Activated CD4-positive, alpha-beta T cell treated with anti-CD3 and anti-CD28 coated beads for 1 hour (primary cell): ENCODE measurements at places on chromosomes 5 and 9.

DNA sequence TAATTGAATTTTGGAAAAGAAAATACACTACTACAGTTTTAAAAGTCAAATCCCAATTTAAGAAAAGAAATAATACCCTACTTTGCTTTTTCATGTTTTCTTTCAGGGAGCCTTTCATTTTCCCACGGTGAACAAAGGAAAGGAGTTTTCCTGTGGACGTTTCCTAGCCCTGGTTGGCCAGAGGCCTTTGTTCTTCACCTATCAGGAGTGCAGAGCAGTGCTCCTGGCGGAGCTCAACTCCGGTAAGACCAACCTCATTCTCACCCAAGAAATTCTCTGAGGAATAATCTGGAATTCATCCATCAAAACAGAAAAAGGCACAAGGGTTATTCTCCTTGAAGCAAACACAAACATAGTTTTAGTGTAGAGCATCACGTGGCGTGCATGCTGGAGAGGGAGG is 248.9 kb downstream of the ADGRV1 start:
- no peak for DNase-seq

DNA sequence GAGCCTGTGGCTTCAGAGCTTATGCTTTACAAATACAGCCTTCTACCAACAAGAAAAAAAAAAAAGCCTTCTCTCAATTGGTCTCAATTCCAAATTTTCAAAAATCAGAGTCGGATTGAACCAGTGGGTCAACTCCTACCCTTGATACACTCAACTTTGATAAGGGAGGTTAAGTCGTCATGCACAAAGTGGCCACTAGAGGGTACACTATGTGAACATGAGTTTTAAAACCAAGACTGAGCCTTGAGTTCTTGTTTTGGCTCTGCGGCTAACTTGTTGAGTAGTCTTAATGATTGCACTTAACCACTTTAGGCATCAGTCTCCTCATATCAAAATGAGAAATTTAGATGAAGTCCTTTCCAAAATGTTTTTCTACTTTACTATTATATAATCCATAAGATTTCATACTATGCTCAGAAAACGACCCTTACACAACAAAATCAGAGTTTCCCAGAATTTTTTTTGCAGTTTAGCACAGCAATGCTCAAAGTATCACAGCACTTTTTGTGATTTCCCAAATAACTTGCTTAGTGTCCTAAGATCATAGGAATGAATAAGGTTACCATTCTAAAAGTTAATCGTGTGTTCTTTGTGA is 92.9 kb upstream of the MTAP start:
- no peak for DNase-seq

DNA sequence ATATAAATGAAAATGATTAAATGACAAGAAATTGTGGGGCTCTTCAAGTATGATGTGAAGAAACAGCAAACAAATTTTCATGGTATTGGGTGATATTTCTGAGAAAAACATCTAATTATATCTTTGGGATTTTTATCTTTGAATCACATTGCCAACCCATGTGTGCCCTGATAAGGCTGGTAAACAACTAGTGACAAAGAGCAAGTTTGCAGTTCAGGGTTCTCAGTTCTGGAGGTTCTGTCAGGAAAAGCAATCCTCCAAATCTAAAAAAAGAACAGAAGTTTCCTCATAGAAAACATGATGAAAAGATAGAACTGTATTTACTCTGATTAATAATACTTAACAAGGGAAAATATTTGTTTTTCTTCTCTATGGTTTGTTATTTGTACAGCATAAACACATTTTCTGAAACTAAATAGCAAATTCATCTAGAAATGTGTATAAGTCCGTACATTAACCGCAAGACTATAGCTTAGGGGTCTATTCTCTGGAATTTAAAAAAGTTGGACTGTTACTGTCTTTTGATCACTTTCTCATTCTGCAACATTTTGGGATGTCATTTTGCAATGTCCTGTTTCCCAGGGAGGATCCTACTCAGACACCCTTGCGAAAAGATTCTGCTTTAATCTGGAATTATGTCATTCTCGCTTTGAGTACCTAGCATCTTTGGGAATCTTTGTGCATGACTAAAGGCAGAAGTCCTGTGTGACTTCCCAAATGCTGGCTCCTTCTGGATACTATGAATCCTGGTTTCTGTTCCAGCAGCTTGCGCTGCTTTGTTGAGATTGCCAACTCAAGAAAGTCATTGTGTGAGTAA is 308.5 kb downstream of the ADGRV1 start:
- DNase-seq = no peak

DNA sequence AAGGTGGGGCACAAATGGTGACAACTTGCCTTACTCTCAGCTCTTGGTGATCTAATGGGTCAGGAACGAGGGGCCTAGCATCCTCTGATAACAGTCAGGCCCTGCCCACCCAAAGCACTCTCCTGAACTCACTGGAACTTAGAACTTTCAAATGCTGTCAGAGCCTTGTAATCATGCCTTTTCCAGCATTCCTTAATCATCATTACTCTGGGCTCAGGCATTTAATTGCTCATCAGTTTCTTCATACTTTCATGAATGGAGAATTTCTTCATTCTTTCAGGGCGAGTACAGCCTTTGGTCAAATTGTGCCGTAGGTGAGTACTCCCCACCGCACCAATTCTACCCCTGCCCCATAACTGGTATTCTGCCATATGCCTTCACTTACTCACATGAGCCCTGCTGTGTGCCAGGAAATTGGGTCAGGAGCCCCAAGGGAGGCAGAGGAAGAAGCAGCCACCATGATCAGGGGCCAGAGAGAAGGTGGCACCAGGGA is 30.2 kb upstream of the DUSP1 start:
- no peak for DNase-seq

GRCh38 chr9:98130576-98131228 is 11.7 kb upstream of the TRIM14 start:
- DNase-seq = no peak

- DNase-seq = no peak
Observed at GRCh38 chr5:163532171-163533084, 27.0 kb downstream of the MAT2B start.

GRCh38 chr9:96513622-96514021 is 63.7 kb downstream of the HABP4 start:
- no peak for DNase-seq

GRCh38 chr5:177959315-177959714 is 36.7 kb downstream of the PROP1 start:
- no peak for DNase-seq

GRCh38 chr5:50439221-50439620 is 1.9 kb downstream of the EMB start:
- no peak for DNase-seq

DNA sequence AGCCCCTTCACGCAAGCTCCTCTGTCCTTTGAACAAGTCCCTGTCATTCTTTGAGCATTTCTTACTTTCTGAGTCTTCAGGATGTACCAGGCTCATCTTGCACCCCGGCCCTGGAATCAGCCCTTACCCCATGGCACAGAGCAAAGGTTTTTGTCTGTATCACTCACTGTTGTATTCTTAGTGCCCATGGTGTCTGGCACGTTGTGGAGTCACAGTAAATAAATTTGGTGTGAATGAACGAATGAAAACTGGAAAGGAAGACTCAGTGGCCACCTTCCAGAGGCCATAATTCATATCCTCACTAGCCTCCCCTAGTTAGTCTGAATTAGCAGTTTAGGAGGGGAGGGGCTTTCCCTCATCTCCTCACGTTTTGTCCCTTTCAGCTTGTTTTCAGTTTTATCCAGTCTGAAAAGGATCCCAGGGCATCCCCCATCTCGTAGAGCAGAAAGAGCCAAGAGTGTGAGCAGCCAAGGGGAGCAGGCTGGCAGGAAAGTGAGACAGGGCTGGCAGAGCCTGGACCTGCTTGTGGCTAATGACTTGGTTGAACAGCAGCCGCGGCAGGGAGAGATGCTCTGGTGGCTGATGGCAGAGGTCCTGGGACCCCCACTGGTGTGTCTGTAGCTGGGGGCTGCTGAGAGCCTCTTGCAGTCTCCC is 42.7 kb downstream of the ZNF618 start:
- DNase-seq = no peak

- no peak for DNase-seq
Observed at GRCh38 chr5:3843706-3844105, 248.1 kb downstream of the IRX1 start.

GRCh38 chr5:132819468-132819867 is 6.4 kb downstream of the SOWAHA start:
- no peak for DNase-seq

DNA sequence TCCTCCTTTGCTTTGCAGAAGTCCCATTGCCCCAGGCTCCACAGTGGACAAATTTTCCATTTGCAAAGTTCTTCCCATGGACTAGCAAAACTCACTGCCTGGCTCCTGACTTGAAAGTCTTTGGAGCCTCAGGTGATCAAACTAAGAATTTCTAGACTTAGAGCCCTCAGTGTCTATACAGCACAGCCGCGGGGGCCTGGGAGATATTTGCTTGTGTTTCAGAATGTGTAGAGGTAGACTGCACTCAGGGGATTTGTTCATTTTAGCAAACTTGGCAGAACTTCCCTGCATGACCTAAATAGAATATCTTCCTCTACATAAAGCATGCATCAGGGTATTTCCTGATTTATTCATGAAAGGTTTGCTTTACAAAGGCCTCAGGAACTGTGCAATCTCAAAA is 384.2 kb upstream of the ZNF462 start:
- no peak for DNase-seq

DNA sequence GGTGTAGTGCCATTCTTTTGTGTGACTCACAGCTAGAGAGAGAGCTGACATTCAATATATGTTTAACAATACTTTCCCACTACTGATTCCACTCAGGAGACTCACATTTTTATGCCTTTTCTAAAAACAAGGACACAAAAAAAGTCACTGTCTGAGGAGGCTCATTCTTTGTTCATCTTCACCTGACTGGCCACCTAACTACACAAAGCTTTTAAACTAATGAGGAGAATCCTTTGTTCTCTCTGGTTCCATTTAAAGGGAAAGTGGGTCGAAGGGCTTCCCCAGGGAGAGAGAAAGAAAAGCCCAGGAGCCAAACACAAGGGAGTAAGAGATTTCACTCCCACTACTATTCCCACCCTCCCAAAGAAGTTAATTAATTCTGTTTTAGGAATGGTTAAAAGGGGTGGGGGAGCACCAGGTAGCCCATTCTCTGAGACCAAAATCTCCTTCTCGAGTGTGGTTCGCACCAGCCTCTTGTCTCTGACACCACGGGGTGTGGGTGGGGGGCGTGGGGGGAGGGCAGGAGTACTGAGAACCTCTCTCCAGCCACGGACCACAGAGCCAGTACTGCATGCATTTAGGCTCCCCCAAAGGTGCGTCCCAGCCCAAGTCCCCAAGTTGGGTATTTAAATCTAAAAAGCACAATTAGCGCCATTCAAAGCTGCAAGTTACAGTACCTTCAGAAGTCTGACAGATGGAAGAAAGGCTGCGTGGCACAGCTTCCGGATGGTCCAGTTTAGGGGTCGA is 747 bp downstream of the TRPM3 start:
- DNase-seq = no peak

GRCh38 chr5:174108745-174109144 is 63.2 kb downstream of the NSG2 start:
- no peak for DNase-seq

DNA sequence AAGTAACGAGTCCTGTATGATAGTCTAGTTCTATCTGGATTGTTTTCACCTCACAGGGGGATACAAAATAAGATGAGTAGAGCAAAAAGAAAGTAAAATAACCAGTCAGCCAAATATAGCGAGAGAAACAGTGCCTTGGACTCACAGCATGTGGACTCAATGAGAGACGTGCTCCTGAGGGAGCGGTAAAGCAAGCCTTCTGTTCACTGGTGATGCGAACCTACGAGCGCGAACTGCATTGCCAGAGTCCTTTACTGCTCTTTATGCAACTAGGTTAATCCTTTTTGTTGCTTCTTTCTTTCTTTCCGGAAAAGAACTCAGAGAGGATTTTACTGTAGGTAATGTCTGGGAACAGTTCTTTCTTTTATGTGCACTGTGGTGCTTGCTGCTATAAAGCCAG is 132.7 kb downstream of the ANXA1 start:
- DNase-seq = no peak

GRCh38 chr5:75885849-75886596 is 168.8 kb upstream of the POC5 start:
- no peak for DNase-seq

- DNase-seq = no peak
Observed at GRCh38 chr9:104091116-104091515, 3.0 kb upstream of the SMC2 start.

- no peak for DNase-seq
Observed at GRCh38 chr5:43281840-43282658, 31.2 kb downstream of the HMGCS1 start.

DNA sequence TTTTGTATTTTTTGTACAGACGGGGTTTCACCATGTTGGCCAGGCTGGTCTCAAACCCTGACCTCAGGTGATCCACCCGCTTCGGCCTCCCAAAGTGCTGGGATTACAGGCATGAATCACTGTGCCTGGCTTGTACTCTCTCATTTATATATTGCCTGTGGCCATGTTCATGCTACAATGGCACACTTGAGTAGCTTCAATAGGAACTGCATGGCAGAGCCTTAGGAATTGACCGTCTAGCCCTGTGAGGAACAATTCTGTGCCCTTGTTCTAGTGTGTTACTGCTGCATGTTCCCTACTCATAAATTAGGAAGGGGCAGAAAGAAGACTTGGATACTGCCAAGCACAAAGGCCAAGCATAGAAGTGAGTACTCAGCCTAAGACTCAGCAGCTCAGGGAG is 104.2 kb downstream of the LIFR start:
- no peak for DNase-seq

- no peak for DNase-seq
Observed at GRCh38 chr5:54553659-54554207, 36.2 kb downstream of the SNX18 start.

GRCh38 chr5:156401804-156402203 is 74.8 kb downstream of the SGCD start:
- no peak for DNase-seq

GRCh38 chr9:84238652-84239051 is 101.9 kb downstream of the SLC28A3 start:
- DNase-seq = no peak
